ENCODE measurements at places on chromosomes 6 and 20. TPM values are rescaled to one million over a fixed set of nuclear protein-coding genes. Genes with fewer than 3 reads are reported as not detected.

DNA sequence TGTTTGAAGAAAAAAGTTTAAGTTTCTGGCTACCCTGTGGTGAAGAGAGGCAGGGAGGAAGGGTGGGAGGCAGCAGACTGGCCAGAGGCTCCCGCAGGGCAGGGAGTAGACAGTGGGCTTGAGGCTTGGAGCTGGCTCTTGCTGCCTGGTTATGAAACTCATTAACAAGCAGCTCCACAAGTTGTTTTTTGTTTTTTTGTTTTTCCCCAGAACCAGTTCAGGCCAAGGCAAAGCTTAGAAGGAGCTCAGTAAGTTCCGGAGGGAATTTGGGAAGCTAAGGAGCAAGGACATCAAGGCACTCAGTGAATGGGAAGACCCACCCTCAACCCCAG, 4.0 kb downstream of the DLL1 start:
- H3K36me3 ChIP-seq, result no peaks in the 10 kb centered on the region
- DNase-seq, result no peak
- H3K27me3 ChIP-seq, result peaks cover 25% of the 10 kb centered on the region
- H3K4me3 ChIP-seq, result no peak overlapping the region
- H3K27ac ChIP-seq, result no peak overlapping the region

The LRRN4 gene
- total RNA-seq, result not detected

GRCh38 chr6:147551976-147552375, 43.5 kb downstream of the SAMD5 start:
- no peaks in the 10 kb centered on the region for H3K27me3 ChIP-seq
- H3K4me1 ChIP-seq, result peaks cover 16% of the 10 kb centered on the region
- H3K27ac ChIP-seq, result no peak overlapping the region

- no peak for DNase-seq
- peak overlapping the region; percentile 72 for H3K4me3 ChIP-seq
- H3K36me3 ChIP-seq, result no peaks in the 10 kb centered on the region
- H3K4me1 ChIP-seq, result peaks cover 63% of the 10 kb centered on the region
- peak overlapping the region; percentile 95 for H3K27ac ChIP-seq
- no peaks in the 10 kb centered on the region for H3K27me3 ChIP-seq
Observed at GRCh38 chr6:35718911-35719381, 17.9 kb upstream of the ARMC12 start.

All from chondrocyte (in vitro differentiated cells).